Type B pancreatic cell (in vitro differentiated cells): ENCODE measurements at places on chromosomes 11 and 22. TPM values are rescaled to one million over a fixed set of nuclear protein-coding genes. Genes with fewer than 3 reads are reported as not detected.

BEST1 gene
- 0.14 and 0.31 TPM in 2 replicates for total RNA-seq

C11orf42 gene
- total RNA-seq: not detected in 2 replicates

MMP1 gene
- 6.5 and 14.3 TPM in 2 replicates for total RNA-seq

FAM227A gene
- total RNA-seq: 5.0 and 11.2 TPM in 2 replicates

OR5D13 gene
- not detected in 2 replicates for total RNA-seq

GRAP2 gene
- total RNA-seq: 0.24 and 0.43 TPM in 2 replicates

LMNTD2 gene
- 6.7 and 7.2 TPM in 2 replicates for total RNA-seq

GAS2 gene
- 8.9 and 15.6 TPM in 2 replicates for total RNA-seq

GVQW3 gene
- 3.9 and 9.9 TPM in 2 replicates for total RNA-seq

MMP13 gene
- total RNA-seq: not detected in 2 replicates

CCDC87 gene
- 0.94 and 1.1 TPM in 2 replicates for total RNA-seq

C1QTNF4 gene
- total RNA-seq: 0.43 and 11.7 TPM in 2 replicates

PRG3 gene
- total RNA-seq: not detected in 2 replicates

ATL3 gene
- total RNA-seq: 21.6 and 24.6 TPM in 2 replicates

SCGB1D2 gene
- total RNA-seq: not detected in 2 replicates

RCN1 gene
- total RNA-seq: 144 and 167 TPM in 2 replicates

FDX1 gene
- total RNA-seq: 14.6 and 24.9 TPM in 2 replicates

PHOX2A gene
- 2.8 and 3.0 TPM in 2 replicates for total RNA-seq

PHETA2 gene
- total RNA-seq: 4.1 and 11.9 TPM in 2 replicates

CUL5 gene
- total RNA-seq: 32.6 and 37.9 TPM in 2 replicates

GP1BB gene
- total RNA-seq: 1.9 and 2.4 TPM in 2 replicates

MUC2 gene
- total RNA-seq: 1.5 and 2.7 TPM in 2 replicates

CASP4 gene
- 18.4 and 50.3 TPM in 2 replicates for total RNA-seq

OR5B21 gene
- not detected in 2 replicates for total RNA-seq

OR6X1 gene
- not detected in 2 replicates for total RNA-seq

UBQLNL gene
- total RNA-seq: 0.19 and 0.39 TPM in 2 replicates

OR10A2 gene
- not detected in 2 replicates for total RNA-seq

ABCG4 gene
- 1.3 TPM in 1 of 2 replicates, not detected in the other for total RNA-seq

LMO1 gene
- total RNA-seq: 2.1 and 2.7 TPM in 2 replicates

MOB2 gene
- total RNA-seq: 39.6 and 46.8 TPM in 2 replicates

TRIM48 gene
- total RNA-seq: not detected in 2 replicates

LSP1 gene
- total RNA-seq: 0.50 and 0.53 TPM in 2 replicates

FEN1 gene
- total RNA-seq: 27.7 and 44.6 TPM in 2 replicates

APOL5 gene
- total RNA-seq: not detected in 2 replicates

MS4A3 gene
- total RNA-seq: not detected in 2 replicates

KRTAP5-9 gene
- 0.43 TPM in 1 of 2 replicates, not detected in the other for total RNA-seq

DDI1 gene
- total RNA-seq: not detected in 2 replicates

SLC22A8 gene
- total RNA-seq: 0.17 and 0.85 TPM in 2 replicates

EPS8L2 gene
- total RNA-seq: 218 and 497 TPM in 2 replicates

MLC1 gene
- total RNA-seq: 0.19 TPM in 1 of 2 replicates, not detected in the other

TEAD1 gene
- total RNA-seq: 91.8 and 99.3 TPM in 2 replicates

ART1 gene
- total RNA-seq: not detected in 2 replicates

SERHL2 gene
- 2.8 and 3.9 TPM in 2 replicates for total RNA-seq

HPX gene
- 1.5 and 1.9 TPM in 2 replicates for total RNA-seq

OR2AT4 gene
- total RNA-seq: not detected in 2 replicates

SCGB2A2 gene
- not detected in 2 replicates for total RNA-seq

C22orf42 gene
- 2.1 and 4.6 TPM in 2 replicates for total RNA-seq

KDELR3 gene
- total RNA-seq: 10.6 and 24.2 TPM in 2 replicates

PKNOX2 gene
- 0.95 and 15.3 TPM in 2 replicates for total RNA-seq

PPFIBP2 gene
- 28.2 and 70.7 TPM in 2 replicates for total RNA-seq

NCAPH2 gene
- total RNA-seq: 60.0 and 75.2 TPM in 2 replicates

NXPE1 gene
- 0.27 and 0.36 TPM in 2 replicates for total RNA-seq

TBX1 gene
- total RNA-seq: 2.4 and 3.4 TPM in 2 replicates

RTN4R gene
- total RNA-seq: 9.0 and 12.8 TPM in 2 replicates

SMTNL1 gene
- not detected in 2 replicates for total RNA-seq

TSPAN18 gene
- 29.0 and 52.8 TPM in 2 replicates for total RNA-seq

CEP126 gene
- total RNA-seq: 2.1 and 5.8 TPM in 2 replicates

OR5AR1 gene
- total RNA-seq: not detected in 2 replicates

GGTLC3 gene
- 0.40 TPM in 1 of 2 replicates, not detected in the other for total RNA-seq
